ENCODE measurements at places on chromosomes 16 and 17. TPM values are rescaled to one million over a fixed set of nuclear protein-coding genes. Genes with fewer than 3 reads are reported as not detected.

DNA sequence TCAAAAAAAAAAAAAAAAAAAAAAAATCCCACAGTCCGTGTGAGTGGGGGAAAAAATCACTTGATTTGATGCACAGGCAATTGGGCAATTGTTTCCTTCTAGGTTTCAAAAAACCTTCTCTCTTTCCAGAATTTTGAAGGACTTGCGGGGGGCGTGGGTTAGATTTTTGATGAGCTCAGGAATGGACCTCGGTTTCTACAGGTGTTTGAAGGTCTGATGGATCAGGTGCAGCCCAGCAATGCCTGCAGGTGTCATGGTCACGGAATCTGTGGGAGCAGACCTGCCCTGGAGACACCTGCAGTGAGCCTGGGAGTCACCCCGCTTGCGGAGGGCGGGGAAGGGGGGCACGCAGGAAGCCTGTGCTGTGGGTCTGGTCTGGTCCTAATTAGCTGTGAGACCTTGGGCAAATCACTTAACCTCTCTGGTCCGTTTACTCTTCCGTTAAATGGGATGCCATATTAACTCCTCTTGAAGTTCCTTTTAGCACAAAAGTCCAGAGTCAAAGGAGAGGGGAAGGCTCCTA, 174.2 kb downstream of the IRF8 start:
- H3K27ac ChIP-seq = no peak overlapping the region
- DNase-seq = no peak
- no peaks in the 10 kb centered on the region for H3K36me3 ChIP-seq
- H3K4me1 ChIP-seq = peaks cover 28% of the 10 kb centered on the region

ARHGDIG gene
- not detected for total RNA-seq

- no peak overlapping the region for H3K27ac ChIP-seq
- H3K4me1 ChIP-seq = peaks cover 10% of the 10 kb centered on the region
- no peaks in the 10 kb centered on the region for H3K36me3 ChIP-seq
- no peaks in the 10 kb centered on the region for H3K27me3 ChIP-seq
- no peak for DNase-seq
Observed at GRCh38 chr16:83116274-83116892, 489.6 kb downstream of the CDH13 start.

CAMKK1 gene
- total RNA-seq = 5.7 TPM

MBTPS1 gene
- 103 TPM for total RNA-seq

DNA sequence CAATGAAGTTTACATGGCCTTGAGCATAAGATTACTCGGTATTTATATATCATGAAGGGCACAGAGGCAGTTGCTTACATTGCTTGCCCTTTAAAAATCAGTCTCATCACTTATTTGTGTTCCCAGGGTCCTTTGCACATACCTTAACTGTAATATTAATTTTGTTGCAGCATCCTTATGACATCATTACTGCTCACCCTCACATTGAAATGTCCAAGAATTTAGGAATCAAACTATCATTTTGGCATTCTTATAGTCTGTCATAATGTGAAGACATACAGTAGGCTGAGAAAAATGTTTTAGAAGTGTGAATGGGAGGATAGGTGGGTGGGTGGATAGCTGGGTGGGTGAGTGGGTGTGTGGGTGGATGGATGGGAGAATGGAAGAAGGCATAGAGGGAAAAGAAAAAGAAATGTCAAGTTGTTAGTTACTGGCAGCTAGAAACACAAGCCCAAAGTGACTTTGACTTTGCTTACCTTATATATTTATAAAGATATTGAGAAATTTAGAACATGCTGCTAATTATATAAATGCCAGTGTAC, 17.8 kb downstream of the ADAMTS18 start:
- H3K4me3 ChIP-seq = no peak overlapping the region
- H3K36me3 ChIP-seq = 0 out of 2 replicates have a peak, but pooled peaks cover 4% of the 10 kb centered on the region
- no peaks in the 10 kb centered on the region for H3K27me3 ChIP-seq
- H3K27ac ChIP-seq = no peak overlapping the region
- no peaks in the 10 kb centered on the region for H3K4me1 ChIP-seq

- no peaks in the 10 kb centered on the region for H3K4me1 ChIP-seq
- no peaks in the 10 kb centered on the region for H3K36me3 ChIP-seq
- H3K4me3 ChIP-seq = no peak overlapping the region
- H3K27ac ChIP-seq = no peak overlapping the region
Observed at GRCh38 chr16:87828907-87829621, 40.2 kb downstream of the SLC7A5 start.

DNA sequence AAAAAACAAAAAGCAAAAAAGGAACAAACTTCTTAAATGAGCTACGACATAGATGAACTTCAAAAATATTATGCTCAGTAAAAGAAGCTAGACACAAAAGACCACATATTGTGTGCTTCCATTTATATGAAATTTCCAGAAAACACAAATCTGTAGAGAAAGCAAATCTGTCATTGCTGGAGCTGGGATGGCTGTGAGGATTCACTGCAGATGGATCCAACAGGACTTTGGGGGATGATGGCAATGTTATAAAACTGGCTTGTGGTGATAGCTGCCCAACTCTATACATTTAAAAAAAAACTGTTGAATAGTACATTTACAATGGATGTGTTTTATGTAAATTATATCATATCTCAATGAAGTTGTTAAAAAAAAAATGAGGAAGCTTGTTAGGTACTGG, 52.6 kb upstream of the MAP3K14 start:
- no peaks in the 10 kb centered on the region for H3K36me3 ChIP-seq
- peaks cover 59% of the 10 kb centered on the region for H3K4me1 ChIP-seq
- peaks cover 4% of the 10 kb centered on the region for H3K27me3 ChIP-seq
- DNase-seq = no peak

GUCY2D gene
- total RNA-seq = not detected

GRCh38 chr17:7574176-7574953, 5.1 kb upstream of the CD68 start:
- no peak for DNase-seq
- peak overlapping the region; percentile 94 for H3K4me3 ChIP-seq

GNG13 gene
- total RNA-seq = not detected

- no peak for DNase-seq
- H3K27ac ChIP-seq = no peak overlapping the region
- H3K4me1 ChIP-seq = no peaks in the 10 kb centered on the region
- no peak overlapping the region for H3K4me3 ChIP-seq
- H3K27me3 ChIP-seq = peaks cover 3% of the 10 kb centered on the region
- H3K36me3 ChIP-seq = no peaks in the 10 kb centered on the region
Observed at GRCh38 chr16:88817785-88818574, 6.3 kb upstream of the APRT start.

GRCh38 chr17:75325827-75326225, 36.6 kb upstream of the SLC25A19 start:
- peaks cover 17% of the 10 kb centered on the region for H3K36me3 ChIP-seq
- peaks cover 26% of the 10 kb centered on the region for H3K4me1 ChIP-seq
